IPS DF 19.7 (cell line): ENCODE measurements at places on chromosomes 5 and 9.

GRCh38 chr9:137745541-137745991, 126.8 kb downstream of the EHMT1 start:
- DNase-seq: no peak

GRCh38 chr9:81529556-81530193, 159.7 kb downstream of the TLE1 start:
- no peak for DNase-seq

GRCh38 chr5:1495525-1495897, 28.2 kb downstream of the LPCAT1 start:
- DNase-seq: no peak

- no peak for DNase-seq
Observed at GRCh38 chr5:50751064-50751657, 84.7 kb downstream of the PARP8 start.

DNA sequence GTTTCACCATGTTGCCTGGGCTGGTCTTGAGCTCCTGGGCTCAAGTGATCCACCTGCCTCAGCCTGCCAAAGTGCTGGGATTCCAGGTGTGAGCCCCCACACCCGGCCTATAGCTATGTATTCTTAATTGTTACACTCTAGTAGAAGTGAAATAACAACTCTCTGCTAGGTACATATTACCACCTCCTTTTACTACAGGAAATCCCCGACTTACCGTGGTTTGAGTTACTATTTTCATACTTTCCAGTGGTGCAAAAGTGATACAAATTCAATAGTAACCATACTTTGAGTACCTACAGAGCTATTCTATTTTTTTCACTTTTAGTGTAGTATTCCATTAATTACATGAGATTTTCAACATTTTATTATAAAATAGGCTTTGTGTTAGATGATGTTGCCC, 719 bp downstream of the ARL14EPL start:
- DNase-seq: no peak

DNA sequence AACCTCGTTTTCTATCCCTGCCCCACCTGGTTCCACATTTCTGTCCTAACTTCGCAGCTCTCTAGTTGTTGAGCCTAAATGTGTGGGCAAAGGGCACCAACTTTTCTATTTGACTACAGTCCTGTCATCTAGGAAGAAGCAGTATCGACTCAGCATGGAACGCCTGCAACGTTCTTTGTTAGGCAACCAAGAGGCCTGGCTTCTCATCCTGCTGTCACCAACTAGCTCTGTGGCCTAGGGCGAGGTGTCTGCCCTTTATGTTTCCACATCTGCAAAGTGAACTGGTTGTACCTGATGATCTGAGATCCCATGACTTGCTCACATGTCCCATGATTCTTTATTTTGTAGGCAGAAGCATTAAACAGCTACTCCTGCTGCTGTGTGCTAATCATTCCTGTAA, 248.9 kb downstream of the ADAMTSL1 start:
- DNase-seq: no peak

DNA sequence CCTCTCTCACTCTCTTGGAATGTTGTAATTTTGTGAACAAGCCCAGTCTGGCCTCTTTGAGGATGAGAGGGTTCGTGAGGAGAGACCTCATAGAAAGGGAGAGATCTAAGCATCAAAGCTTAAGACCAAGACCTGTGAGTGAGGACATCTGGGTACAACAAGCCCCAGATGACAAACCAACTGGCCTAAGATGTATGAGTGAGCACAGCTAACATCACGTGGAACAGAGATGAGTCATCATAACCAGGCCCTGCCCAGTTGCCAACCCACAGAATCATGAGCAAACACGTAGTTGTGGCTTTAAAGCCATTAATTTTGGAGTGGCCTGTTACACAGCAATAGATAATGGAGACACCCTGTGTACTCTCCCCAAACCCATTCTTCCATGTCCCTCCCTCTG, 439.1 kb upstream of the KIF2A start:
- no peak for DNase-seq
